ENCODE measurements at places on chromosomes 11 and 22.

DNA sequence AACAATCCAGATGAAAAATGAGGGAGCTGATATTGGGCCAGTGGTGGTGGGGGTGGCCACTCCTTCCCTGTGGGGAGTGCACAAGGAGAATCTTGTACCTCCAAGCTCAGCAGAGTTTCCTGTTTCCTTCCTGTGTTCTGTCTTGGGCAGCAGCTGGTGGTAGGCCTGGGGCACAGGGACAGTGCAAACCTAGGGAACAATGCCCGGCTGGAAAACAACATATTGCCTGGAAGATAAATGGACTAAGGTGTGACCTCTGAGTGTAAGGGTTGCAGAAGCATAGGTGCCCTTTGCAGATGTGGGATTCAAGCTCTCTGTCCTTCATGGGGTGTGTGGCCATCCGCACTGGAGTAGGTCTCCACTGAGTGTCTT, 5.8 kb upstream of the JAM3 start:
- no peak for DNase-seq

DNA sequence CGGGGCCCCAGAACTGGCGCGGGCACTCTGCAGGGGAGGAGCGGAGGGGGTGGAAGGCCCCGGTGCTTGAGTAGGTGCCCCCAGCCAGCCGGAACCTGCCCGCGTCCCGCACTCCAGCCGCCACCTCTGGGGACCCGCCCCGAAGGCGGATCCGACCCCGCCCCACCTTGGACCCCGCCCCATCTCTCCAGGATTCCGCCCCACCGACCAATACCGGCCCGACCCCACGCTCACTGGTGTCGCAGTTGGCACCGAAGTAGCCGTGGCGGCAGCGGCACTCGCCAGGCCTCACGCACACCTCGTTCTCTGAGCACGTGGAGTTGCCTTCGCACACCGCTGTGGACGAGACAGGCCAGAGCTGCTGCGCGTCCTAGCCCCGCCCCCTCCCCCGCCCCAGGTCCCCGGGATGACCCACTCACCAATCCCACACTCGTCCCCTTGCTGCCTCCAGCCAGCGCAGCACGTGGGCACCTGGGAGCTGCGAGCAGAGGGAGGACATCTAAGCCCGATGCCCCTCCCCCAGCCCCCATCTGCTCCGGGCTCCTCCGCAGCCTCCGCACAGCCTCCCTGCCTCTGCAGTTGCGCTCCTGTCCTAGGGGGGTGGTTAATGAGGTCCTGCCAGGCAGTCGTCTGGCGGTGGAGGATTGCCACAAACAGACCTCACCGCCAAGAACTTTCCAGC, 6.0 kb downstream of the SCARF2 start:
- no peak for DNase-seq

DNA sequence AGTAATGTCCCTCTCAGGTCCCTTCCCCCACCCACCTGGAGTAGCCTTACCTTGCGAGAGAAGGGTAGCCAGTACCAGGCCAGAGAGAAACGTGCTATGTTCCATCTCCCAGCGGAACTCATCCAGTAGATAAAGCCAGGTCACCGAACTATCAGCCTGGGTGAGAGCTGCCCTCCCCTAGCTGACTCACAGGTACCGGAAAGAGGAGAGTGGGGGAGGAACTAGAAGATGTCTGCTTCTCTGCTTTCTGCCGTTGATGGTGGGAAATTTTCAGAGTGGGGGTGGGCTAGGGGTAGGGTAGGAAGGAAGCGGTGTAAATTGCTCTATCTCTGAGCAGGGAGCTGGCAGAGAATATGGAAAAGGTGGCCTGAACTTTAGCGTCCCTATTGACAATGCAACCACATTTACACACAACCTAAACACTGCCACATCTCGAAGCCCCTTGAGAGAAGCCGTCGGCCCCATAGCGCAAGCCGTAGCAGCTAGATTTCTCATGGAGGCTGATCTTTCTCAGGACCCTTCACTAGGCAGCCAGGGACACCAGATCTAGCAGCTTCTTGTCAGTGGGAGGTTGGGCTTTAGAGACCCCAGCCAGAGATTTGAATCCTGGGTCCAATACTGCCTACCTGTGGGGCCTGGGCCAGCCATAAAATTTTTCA, at the start of gene CD3D:
TSS of gene CD3D (minus strand) at position 203 of the 659 bp plus-strand sequence. CDS start at position 105, 98 bp downstream.
- DNase-seq: peak; percentile 70

DNA sequence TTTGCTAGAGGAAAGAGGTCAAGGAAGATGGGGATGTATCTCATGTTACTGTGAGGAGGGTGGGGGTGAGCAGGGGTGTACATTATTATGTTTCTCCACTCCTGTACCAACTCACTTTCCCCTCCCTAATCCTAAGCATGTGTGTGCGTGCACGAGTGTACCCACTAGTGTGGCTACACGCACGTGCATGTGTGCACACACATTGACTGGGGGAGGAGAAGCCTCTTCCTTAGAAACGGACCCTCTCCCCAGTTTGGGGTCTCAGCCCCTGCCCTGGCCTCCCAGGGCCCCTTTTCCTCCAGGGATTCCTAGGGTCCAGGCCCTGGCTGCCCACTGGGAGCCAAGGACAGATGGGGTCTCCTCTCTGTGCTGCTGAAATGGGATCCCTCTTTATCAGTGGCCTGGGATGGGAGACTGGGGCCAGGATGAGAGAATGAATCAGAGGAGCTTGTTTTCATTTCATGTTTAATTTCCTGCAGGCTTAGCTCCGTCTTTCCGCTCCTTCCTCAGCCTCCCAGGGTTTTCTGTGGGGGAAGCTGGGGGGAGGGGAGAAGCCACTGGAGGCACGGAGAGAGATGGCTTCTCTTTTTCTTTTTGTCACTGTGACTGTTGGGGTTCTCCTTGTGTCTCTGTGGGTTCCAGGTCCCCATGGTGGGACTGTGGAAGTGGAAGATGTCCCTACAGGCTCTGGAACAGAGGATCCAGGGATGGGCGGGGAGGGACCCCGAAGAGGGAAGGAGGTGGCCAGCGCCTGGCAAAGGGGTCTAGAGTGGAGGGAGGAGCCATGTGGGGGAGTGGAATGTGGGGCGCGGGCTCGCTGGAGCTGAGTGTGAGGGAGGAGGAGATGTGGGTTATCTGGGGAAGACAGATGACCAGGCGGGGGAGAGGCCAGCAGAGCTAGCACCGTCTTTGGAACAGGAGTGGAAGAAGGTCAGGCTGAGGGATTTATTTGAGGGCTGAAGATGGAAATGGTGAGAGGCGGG, 40.3 kb downstream of the ALX4 start:
- DNase-seq: no peak

DNA sequence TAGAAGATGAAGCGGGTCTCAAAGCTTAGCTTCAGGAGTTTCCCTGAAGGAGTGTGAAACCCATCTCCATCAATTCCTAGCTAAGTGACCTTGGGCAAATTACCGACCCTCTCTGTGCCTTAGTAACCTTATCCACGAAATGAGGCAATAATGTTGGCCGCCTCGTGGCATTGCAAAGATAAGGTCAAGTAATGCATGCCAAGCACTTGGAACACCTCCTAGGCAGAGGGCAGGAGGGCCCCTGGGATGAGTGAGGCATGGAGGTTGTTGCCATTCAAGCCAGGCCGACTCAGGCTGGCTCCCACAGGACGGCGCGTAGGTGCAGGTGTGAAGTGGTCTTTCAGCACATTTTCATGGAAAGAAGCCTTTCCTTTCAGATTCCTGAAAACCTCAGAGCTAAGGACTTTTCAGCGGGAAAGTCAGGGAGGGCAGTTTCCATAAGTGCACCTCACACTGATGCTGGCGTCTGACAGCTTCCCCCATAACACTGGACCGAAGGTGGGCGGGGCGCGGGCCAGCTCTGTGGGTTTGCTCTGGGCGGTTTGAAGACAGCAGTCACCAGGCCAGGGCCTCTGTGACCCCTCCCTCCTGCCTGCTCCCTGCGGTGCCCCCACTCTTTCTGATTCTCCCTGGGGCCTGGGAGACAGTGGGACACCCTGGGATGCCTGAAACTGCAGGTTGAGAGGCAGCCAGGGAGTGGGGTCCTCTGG, 25.2 kb downstream of the RPS6KA4 start:
- DNase-seq: no peak

GRCh38 chr11:20654038-20654437, 15.3 kb upstream of the NELL1 start:
- no peak for DNase-seq

DNA sequence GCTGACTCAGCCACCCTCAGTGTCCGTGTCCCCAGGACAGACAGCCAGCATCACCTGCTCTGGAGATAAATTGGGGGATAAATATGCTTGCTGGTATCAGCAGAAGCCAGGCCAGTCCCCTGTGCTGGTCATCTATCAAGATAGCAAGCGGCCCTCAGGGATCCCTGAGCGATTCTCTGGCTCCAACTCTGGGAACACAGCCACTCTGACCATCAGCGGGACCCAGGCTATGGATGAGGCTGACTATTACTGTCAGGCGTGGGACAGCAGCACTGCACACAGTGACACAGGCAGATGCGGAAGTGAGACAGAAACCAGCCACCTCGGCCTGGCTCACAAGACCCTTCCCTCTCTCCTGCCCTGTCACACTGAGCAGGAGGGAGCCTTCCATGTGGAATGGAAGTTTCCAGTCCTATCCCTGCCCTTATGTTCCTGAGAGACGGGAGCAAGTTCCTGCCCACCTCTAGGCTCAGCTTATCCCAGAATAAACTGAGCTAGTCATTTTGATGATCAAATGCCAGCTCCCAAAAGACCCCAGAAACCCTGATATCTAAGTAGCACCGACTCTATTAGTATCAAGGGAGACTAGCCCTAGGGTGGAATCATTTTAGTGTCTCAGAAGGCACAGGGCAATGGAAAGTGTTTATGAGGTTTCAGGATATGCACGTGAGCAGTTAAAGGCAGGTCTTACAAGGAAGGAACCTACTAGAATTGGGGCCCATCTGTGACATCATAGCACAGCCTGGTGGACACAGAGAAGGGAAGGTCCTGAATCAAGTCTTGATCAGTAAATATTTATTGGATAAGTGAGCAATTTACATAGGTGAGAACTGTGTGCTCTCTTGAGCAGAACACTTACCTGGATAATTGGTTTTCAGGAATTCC, 6.3 kb upstream of the IGLL5 start:
- no peak for DNase-seq

DNA sequence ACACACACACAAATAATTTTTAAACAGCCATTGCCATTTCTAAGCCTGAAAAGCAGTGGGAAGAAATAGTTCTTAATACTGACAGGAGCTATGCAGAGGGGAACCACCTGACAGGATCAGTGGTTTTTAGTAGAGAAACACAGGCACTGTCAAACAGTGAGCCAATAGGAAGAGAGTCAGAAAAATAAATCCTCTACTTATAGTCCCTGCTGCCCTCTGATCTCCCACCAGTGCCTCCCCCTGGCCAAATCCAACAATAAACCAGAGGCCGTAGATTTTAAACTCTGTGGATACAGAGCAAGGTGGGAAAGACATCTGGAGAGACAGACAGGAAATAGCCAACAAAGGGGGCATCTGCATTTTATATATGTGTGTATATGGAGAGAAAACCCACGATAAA, 7.9 kb upstream of the OR56B4 start:
- no peak for DNase-seq

DNA sequence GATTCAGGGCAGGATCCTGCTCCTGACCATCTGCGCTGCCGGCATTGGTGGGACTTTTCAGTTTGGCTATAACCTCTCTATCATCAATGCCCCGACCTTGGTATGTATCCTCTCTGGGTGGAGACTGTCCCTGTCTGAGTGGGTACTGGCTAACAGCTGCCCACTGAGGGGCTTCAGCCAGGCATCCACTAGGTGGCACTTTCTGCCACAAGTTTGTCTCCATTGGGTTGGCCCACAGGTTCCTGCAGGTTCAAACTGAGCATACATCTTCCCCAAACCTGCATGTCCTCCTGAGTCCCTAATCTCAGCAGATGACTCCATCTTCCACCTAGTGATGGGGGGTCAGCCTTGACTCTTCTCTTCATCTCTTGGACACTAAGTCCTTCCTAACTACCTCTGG, 4.4 kb downstream of the SLC2A11 start:
- DNase-seq: no peak

GRCh38 chr22:34344702-34345101, 424.4 kb upstream of the LARGE1 start:
- DNase-seq: no peak

DNA sequence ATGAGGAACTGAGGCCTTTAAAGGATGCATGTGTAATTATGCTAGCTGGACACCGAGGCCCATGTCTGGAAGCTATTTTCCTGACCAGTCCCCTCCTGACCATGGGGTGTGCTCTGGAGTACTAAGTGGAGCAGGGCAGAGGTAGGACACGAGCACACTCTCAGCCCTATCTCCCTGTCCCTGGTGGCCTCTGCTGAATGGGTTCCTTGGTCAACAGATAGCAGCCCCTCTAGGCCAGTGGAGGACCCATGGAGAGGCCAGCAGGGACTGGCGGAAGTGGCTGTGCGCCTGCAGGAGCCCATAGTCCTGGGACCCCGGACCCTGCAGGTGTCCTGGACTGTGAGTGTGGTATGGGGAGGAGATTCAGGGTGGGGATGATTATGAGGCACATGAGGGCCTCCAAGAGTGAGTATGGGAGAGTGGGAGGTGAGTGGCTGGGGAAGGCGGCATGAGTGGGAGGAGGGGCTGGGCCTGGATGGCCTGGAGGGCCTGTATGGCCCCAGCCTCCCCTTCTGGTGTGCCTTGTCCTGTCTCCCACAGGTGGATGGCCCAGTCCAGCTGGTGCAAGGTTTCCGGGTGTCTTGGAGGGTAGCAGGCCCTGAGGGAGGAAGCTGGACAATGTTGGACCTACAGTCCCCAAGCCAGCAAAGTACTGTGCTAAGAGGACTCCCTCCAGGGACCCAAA, 9.5 kb downstream of the ROBO3 start:
- DNase-seq: no peak

- DNase-seq: no peak
Observed at GRCh38 chr11:11572386-11572785, 49.4 kb downstream of the GALNT18 start.

GRCh38 chr11:70322666-70323065, 52.2 kb downstream of the PPFIA1 start:
- DNase-seq: no peak

GRCh38 chr11:73234471-73235181, 16.5 kb downstream of the P2RY2 start:
- no peak for DNase-seq

GRCh38 chr11:44404301-44404700, 94.4 kb upstream of the ALX4 start:
- no peak for DNase-seq

- DNase-seq: no peak
Observed at GRCh38 chr11:95734009-95734572, 55.5 kb downstream of the FAM76B start.

- DNase-seq: no peak
Observed at GRCh38 chr22:36395915-36396314, 8.1 kb upstream of the MYH9 start.

DNA sequence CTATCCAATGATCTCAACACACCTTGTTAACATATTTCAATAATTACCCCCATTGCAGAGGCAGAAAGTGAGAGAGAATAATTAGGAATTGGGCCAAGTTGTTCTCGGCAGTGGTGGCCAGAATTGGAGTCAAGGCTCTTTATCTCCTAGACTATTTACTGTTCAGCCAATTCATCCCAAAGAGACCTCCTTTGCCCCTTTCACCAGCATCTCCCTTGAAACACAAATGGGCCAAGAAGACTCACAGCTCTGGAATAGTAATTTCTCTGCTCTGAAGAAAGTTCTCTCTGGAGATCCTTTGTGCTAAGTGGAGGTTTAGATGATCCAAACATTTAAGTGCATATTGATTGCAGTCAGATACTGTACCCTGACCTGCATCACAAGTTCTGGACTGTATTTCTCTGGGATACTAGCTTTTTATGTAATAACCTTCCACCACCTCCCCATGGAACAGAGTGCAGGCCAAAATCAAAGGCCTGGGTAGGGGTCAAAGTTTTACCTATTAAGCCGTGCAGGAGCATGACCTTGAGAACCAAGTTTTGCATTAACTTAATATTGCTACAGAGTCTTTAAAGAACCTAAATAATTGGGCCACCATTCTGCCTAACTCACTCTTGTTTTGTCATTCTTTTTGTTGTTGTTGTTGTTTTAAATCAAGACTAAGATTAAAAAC, 19.6 kb upstream of the CADM1 start:
- no peak for DNase-seq

All from effector CD4-positive, alpha-beta T cell (primary cell).